GM23338 (cell line): ENCODE measurements at places on chromosomes 1 and 21. TPM values are rescaled to one million over a fixed set of nuclear protein-coding genes. Genes with fewer than 3 reads are reported as not detected.

Gene ORC1
- total RNA-seq = 54.4 and 55.0 TPM in 2 replicates

Gene USF1
- 71.7 and 74.8 TPM in 2 replicates for total RNA-seq

Gene PTAFR
- total RNA-seq = 0.27 and 0.76 TPM in 2 replicates

Gene EDN2
- total RNA-seq = not detected in 2 replicates

Gene SPRR2F
- not detected in 2 replicates for total RNA-seq
